Breast epithelium (tissue), 4 donors: ENCODE measurements at places on chromosomes 6 and 20.

DNA sequence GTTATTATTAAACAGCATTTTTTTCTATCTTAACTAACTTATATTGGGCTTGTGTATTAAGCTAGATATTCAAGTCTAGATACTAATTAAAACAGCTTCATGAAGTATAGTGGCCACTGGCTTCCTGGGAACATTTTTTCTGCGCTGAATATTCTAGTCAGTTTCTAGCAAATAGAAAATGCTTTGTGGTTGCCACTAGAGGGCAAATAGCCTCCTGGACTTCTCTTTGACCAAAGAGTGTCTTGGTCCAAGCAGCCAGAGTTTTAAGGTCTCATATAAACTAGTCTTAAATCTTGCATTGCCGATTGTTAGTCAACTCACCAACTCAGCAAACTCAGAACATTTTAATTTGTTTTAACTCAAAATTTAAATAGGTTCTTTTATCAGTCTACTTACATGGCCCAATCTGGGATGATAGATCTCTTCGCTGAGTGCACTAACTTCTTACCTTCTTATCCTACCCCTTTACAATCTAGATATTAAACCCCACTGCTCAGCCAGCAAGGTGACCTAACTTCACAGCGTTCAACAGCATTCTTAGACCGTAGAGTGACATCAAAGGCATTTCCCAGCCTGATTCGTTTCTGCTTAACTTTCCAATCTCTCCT is 24.6 kb upstream of the ID4 start:
- no peak for DNase-seq

GRCh38 chr6:143775336-143775735 is 67.8 kb upstream of the LTV1 start:
- DNase-seq: no peak

DNA sequence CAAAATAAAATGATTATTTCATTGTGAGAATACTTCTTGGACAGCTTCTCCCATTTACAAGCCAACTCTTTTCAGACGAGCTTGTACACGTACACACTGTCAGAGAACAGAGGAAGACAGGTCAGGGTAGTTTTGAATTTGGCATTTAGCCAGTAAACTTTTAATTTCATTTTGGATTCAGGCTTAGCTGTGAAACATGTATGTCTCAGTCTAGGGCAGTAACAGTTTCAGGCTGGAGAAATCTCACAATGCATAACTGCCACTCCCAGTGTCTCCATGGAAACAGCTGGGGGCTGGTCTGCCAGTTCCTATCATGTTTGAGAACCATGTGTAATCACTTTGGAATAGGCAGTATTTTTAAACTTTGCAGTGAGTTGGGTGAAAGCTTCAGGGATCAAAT is 22.0 kb upstream of the QKI start:
- no peak for DNase-seq

DNA sequence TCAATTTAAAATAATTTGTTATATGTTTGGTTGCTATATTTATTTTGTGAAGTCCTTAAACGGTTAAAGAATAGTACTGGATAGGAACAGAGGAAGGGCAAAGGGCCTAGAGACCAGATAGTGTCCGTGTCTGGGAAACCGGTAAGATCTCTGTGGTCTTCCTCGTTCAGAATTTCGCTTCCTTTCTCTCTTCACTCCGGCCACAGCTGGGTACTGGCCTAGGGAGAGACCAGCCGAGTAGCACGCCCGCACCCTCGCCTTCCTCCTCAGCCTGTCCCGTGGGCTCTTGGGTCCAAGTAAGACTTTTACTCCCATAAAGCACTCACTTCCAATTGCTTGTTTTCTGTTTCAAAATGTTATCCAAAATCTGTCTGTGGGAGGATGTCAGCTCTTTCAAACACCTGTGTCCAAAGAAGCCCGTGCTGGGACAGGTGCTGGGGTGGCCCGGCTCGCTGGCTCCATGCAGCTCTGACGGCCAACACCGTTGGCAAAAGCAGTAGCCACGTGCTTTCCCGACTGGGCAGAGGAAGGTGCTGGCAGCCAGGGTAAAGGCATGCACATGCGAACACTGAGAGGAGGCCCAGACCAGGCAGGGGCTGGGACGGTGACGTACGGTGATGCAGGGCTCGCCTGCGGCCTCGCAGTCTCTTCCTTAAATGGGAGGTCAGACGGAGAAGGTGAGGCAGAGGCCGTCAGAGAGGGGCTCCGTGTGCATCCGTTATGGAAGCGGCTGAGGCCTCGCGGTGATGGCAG is 112.2 kb downstream of the IRF4 start:
- no peak for DNase-seq

GRCh38 chr20:14491436-14491835 is 154.0 kb upstream of the FLRT3 start:
- DNase-seq: no peak

DNA sequence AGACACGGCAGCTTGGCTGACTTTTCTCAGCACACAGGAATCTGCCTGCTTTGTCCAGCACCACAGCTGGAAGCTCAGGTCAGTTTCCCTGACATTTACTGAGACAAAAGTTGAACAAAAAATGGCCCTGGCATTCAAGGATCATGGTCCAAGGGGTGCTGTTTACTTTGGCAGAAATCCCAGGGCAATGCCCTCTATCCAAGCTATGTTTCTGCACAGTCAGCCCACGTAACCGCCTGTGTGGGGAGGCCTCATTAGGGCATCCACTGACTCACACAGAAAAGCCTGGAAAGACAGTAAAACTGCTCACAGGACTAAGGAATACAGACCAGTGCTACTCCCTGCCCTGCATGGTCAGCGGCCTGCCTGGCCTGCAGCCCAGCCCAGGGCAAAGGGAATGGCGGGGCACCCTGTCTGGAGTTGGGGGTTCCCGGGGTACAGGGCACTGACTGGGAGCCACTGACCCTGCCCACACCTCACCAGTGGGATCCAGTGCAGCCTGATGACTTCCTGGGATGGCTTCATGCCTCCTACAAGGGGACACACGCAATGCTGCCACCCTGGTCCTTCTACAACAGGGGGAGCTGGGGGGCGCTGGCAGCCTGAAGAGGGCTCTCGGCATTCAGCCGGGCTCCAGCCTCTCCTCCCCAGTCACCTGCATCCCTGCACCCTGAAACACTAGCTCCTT is 77.1 kb downstream of the NINL start:
- no peak for DNase-seq

- DNase-seq: no peak
These were observed 24.9 kb downstream of the COL21A1 start for GRCh38 chr6:56222499-56222898.

- DNase-seq: no peak
These were observed 247.5 kb upstream of the RNF217 start for GRCh38 chr6:124714728-124715127.

- DNase-seq: peak; percentile 19
These were observed 5.8 kb upstream of the PACSIN1 start for GRCh38 chr6:34459899-34460593.

DNA sequence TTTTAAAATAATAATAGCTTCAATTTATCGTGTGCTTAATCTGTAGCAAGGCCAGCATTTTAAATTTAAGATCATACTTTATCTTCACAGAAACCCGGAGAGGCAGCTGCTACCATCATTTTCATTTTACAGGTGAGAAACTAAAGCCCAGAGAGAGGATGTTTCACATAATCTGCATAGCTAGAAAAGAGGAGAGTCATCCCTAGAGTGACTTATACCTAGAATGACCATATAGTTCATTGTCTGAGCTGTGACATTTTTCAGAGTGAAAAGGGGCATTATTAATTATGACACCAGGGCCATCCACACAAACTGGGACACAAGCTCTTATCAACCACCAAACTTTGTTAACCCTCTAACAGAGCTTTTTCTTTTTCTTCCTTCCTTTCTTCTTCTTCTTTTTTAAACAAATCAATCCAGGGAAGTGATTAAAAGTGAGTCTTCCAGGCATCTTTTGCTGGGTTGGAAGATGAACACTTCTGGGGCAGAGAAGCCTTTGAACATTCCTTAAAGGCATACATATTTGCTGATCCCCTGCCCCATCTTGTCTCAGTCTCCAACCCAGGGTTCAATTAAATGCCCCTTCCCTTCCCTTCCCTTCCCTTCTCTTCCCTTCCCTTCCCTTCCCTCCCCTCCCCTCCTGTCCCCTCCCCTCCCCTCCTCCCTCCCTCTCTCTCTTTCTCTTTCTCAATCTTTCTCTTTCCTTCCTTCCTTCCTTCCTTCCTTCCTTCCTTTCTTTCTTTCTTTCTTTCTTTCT is 272.5 kb upstream of the JAG1 start:
- no peak for DNase-seq

DNA sequence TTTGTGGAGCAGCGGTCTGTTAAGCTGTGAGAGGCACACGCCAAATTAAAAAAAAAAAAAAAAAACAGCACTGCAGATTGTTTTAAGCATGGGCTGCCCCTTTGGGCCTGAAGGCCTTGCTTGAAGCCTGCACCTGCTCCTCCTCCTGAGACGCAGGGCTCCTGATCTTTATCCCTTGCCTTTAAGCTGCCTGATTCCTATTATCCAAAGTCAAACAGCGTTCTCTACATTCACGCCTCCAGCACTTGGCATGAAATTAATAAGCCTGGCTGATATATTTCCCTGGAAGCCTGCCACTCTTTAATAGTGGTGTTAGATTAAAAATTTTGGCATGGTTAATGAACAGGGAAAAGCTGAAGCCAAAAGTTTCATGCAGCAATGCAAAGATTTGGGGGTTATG is 163.9 kb downstream of the FAXC start:
- DNase-seq: no peak
